ENCODE measurements at places on chromosomes 7 and 10. TPM values are rescaled to one million over a fixed set of nuclear protein-coding genes. Genes with fewer than 3 reads are reported as not detected.

MAGI2 gene
- 4.4 TPM for polyA plus RNA-seq

LAMB1 gene
- polyA plus RNA-seq, result 140 TPM

LSM5 gene
- 69.4 TPM for polyA plus RNA-seq

GSTK1 gene
- polyA plus RNA-seq, result 469 TPM

TAS2R3 gene
- polyA plus RNA-seq, result not detected

C10orf105 gene
- polyA plus RNA-seq, result not detected

ABCB1 gene
- 29.1 TPM for polyA plus RNA-seq

CYP2E1 gene
- 3.4 TPM for polyA plus RNA-seq

FOXP2 gene
- 0.69 TPM for polyA plus RNA-seq

OR6B1 gene
- not detected for polyA plus RNA-seq

ELMO1 gene
- polyA plus RNA-seq, result 6.0 TPM

GRCh38 chr7:127391591-127392181, 822 bp downstream of the ZNF800 start:
- DNase-seq, result peak; percentile 53

DNA sequence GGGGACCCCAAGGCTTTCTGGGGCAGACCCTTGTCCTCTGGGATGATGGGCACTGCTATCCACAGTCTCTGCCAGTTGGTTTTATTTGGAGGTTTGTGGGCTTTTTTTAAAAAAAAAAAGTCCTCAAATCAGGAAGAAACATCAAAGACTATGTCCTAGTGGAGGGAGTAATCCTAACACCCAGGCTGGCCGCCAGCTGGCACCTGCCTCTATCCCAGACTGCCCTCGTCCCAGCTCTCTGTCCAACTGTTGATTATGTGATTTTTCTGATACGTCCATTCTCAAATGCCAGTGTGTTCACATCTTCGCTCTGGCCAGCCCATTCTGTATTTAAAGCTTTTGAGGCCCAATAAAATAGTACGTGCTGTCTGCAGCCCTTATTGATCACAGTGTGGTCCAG, 61.0 kb upstream of the LRRC4 start:
- no peak for DNase-seq

GRCh38 chr10:8435186-8436055, 380.9 kb downstream of the GATA3 start:
- no peak for DNase-seq

DNA sequence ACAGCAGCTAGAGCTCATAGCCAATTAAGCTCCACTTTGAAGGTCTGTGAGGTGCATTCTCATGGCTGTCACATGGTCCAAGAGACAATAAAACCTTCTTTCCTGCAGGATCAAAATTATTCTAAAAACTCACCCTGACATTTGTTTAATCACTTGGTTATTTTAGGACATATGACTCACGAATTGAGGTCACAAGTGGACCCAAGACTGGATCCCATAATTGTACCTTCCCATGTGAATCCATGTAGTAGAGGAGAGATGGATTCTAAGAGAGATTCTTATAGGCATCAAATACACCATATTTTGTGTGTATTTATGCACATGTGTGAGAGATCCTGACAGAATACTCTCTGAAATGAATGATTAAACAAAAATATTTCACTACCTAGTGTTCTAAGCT, 18.1 kb downstream of the POLR1F start:
- DNase-seq, result no peak

GRCh38 chr7:151819866-151820265, 57.0 kb downstream of the PRKAG2 start:
- peak; percentile 23 for DNase-seq

- no peak for DNase-seq
Measured at GRCh38 chr7:17661982-17662585, 278.2 kb downstream of the SNX13 start.

DNA sequence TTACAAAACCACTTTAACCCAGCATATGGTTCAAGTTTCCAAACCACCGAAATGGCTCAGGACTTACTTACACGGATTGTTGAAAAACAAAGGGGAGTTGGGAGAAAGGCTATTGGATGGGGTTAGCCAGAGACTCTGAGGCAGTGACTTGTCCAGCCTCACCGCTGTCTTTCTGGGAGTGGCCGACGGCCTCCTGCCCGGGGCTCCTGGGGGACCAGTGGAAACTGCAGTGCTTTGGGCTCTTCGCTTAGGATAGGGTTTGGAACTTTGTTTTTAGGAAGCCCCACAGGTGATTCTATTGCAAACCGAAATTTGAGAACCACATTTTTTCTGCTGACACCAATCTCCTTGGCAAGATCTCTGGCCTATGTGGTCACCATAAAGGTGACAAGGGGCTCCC, 38.1 kb upstream of the R3HCC1L start:
- no peak for DNase-seq

GRCh38 chr7:113799896-113800295, 118.9 kb downstream of the PPP1R3A start:
- DNase-seq, result no peak

GRCh38 chr7:12123172-12123571, 87.9 kb upstream of the TMEM106B start:
- DNase-seq, result no peak

DNA sequence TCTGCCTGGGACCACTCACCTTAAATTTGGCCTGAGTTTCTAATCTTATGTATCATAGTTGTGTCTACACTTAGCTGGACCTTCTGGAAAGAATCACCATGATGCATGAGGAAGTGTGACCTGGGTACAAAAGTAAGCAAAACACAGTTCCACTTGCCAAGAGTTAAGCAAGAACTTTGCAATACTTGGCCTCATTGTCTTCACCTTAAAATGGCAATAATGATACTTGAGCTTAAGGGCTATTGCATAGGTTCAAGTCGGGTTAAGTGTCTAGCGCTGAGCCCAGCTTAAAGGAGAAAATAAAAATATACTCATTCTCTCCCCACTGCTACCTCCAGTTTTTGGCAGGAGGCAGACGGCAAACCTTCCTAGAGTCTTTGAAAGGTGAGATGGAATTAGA, 133.9 kb upstream of the BMPER start:
- no peak for DNase-seq

DNA sequence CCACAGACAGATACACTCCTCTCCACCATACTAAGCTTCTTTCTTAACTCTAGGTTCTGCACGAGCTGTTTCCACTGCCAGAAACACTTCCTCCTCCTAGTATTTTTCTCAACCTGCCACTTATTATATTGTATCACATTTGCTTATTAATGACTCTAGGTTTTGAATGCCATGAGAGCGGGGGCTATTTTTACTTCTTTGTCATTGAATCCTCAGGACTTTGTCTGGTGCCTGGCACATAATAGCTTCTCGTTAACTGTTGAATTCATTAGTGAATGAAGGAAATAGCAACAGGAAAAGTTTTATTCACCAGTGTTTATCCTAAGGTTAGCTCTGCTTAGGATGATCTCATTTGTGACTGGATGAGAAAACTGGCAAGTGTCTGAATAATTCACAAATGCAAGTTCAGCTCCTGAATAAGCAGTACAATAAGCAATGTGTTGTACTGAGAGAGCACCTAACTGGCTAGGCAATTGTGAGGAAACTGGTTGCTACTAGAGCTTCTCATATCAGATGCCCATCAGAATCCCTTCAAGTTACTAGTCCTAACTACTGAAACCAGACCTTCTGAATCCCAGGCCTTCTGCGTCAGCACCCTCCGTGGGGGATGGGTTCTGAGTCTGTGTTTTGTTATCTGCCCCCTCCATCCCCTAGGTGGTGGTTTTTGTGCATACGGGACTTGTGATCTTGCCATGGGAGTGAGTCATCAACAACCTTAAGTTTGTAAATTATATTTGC, 92.7 kb downstream of the LSMEM1 start:
- peak; percentile 8 for DNase-seq

- no peak for DNase-seq
Measured at GRCh38 chr7:131293018-131293417, 34.7 kb upstream of the MKLN1 start.

GRCh38 chr10:80485946-80486764, 32.0 kb downstream of the TSPAN14 start:
- no peak for DNase-seq

GRCh38 chr7:7884855-7885254, 83.7 kb upstream of the GLCCI1 start:
- no peak for DNase-seq

GRCh38 chr10:50044941-50045664, 22.7 kb upstream of the WASHC2A start:
- DNase-seq, result no peak

- no peak for DNase-seq
Measured at GRCh38 chr7:138853448-138853847, 55.5 kb upstream of the ATP6V0A4 start.

GRCh38 chr10:67098461-67098860, 172.6 kb downstream of the LRRTM3 start:
- DNase-seq, result peak; percentile 19

DNA sequence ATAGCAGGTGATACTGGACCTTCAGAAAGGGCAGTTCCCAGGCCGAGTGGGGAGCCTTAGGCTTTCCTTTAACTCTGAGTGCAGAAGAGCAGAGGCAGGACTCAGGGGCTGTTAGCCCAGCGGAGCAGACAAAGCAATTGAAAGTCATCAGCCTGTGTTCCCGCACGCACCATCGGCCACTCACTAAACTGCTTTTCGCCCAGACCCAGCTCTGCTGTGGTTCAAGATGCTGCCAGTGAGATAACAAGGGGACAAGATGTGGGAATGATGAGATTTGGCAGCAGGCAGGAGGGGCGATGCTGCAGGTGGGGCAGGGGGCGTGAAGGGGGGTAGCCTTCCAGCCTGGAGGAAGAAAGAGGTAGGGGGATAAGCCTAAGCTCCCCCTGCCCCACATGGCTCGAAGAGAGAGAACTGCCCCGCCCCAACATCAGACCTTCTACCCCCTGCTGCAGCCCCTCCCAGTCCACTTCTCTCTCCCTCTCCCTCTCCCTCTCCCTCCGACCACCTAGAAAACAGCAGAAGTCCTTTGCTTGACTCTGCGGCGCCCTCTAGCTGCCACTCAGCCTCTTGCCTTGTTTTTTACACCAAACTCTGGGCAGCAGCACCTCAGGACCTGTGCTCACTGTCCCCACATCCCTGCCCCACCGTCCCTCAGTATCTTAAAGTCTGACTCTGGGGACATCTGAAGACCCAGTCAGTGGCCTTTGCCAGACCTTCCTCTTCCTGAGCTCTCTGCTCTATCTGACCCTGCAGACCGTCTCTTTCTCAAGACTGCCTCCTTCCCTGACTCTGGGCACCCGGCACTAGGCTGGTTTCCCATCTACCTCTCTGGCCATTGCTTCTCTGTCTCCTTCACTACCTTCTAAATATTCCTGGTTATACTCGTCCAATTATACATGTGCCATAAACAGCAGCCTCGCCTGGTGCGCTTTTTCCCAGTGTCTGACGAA, 110.5 kb downstream of the C10orf105 start:
- peak; percentile 88 for DNase-seq

DNA sequence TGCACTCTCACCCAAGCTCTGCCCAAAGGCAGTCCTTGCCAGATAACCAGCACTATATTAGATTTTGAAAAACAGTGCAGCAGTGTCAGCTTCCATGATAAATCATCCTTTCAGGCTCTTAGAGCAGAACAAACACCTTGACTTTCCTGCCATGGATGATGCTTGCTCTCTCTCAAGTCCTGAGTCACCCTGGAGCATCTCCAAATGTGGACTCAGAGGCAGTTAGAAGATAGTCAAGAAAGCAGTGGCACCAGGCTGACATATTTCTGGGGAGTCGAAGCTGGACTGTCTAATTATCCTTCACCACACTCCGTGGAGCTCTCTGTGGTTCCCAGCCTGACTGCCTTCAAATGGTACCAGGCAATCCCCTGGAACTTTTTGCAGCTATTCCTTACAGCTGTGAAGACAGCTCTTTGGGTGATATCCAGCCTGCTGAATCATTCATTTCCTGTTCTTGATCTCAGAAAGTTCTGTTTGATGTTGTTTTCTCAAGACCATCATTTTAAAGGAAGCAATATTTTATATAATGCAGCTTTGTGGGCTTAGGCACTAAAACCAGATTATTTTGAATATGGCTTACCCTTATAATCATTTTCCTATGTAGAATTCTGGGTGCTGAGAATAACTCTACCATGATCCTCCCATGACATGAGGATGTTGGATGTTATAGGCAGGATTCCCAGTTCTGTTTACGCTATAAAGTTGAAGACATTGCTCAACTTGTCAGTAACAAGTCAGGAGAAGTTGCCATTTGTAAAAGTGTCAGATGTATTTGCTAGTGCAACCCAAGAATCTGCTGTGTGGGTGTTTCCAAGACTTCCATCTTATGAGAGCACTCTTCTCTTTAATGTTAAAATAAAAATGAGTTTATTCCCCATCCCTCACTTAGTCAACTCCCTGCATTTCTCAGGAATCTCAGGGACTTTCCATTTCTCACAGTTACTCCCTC, 233.8 kb downstream of the C7orf25 start:
- DNase-seq, result peak; percentile 69

- peak; percentile 66 for DNase-seq
Measured at GRCh38 chr10:118965645-118966044, 63.9 kb upstream of the NANOS1 start.

- DNase-seq, result no peak
Measured at GRCh38 chr10:70169011-70169410, 1.3 kb downstream of the SAR1A start.

DNA sequence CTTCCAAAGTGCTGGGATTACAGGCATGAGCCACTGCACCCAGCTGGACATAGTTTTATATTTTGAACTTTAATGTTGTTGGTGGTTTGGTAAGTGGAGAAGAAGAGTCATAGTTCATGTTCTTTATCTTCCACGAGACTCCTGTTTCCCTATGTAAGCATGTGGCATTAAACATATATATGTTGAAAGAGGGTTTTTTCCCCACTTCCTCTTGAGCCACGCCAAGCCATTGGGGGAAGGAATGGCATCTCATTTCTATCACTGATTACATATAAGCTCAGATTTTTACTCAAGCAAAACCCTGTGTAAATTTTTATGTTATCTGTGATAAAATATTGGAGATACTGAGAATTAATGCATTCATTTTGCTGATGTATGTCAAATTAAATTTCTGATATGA, 300.4 kb downstream of the PHF14 start:
- DNase-seq, result no peak

DNA sequence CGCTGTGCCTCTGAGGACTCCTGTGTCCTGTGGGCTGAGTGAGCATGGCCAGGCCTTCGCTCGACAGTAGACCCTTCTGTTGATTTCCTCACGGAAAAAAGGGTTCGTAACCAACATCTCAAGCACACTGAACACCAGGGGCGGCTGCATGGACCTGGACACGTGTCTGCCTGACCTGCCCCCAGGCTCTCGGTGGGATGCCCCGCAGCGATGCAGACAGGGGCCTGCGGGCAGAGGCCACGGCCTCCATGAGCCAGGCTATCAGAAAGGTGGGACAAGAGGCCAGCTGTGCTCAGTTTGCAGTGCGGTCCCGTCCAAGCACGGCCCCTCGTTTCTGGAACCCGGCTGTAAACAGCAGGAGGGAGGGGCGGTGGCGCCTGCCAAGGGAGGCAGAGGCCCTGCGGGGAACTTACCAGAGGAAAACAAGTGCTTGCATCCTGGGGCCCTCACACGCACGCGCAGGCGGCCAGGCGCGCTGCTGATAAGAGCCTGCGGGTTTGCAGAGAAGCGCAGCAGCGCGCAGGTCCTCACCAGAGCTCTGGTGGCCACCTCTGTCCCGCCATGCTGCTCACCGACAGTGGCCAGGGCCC, 10.6 kb downstream of the GPR146 start:
- DNase-seq, result peak; percentile 76

All from kidney (tissue), 22 donors.